ENCODE measurements at places on chromosomes 11 and 22. TPM values are rescaled to one million over a fixed set of nuclear protein-coding genes. Genes with fewer than 3 reads are reported as not detected.

MYOD1 gene
- not detected for total RNA-seq

- no peak overlapping the region for H3K4me3 ChIP-seq
- H3K27me3 ChIP-seq = no peaks in the 10 kb centered on the region
- H3K27ac ChIP-seq = no peak overlapping the region
- DNase-seq = no peak
- peaks cover 22% of the 10 kb centered on the region for H3K4me1 ChIP-seq
Measured at GRCh38 chr11:36453678-36454077, 56.4 kb downstream of the TRAF6 start.

DNA sequence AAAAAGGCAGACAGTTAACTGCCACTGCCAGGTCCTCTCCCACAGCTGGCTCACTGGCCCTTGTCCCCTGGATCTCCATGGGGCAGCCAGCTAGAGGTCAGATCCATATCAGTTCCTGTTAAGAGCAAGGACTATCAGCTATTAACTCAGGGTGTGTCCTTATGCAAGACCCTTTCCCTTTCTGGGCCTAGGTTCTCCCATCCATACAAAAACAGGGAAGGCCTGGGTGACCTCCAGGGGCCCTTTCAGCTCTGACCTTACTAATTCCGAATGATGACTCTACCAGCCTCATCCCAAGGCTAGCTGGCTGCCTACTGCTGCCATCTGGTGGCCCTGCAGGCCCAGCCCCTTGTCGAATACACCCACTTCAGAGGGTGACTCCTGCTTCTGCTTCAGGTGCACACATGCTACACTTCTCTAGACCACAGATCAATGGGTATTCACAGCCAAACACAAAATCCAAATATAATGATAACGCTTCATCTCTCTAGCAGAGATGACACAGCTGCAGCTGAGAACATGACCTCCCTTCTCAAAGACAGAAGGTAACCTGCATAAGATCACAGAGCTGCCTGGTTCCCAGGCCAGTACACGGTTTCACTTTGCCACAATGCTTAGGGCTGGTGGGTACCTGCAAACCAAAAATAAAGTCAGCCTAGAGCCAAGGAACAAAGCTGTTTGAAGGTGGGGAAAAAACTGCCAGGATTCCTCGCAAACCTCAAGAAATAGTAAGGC is 34.1 kb downstream of the SERGEF start:
- H3K27ac ChIP-seq = no peak overlapping the region
- H3K36me3 ChIP-seq = peaks cover 14% of the 10 kb centered on the region

ACR gene
- total RNA-seq = not detected

ABCC8 gene
- not detected for total RNA-seq

GRCh38 chr22:40367342-40367741 is 3.1 kb upstream of the SGSM3 start:
- no peak overlapping the region for H3K4me3 ChIP-seq
- peaks cover 12% of the 10 kb centered on the region for H3K4me1 ChIP-seq
- peaks cover 38% of the 10 kb centered on the region for H3K36me3 ChIP-seq
- H3K27me3 ChIP-seq = no peaks in the 10 kb centered on the region
- no peak for DNase-seq

- H3K4me1 ChIP-seq = no peaks in the 10 kb centered on the region
- no peak for DNase-seq
- no peaks in the 10 kb centered on the region for H3K36me3 ChIP-seq
- H3K27me3 ChIP-seq = peaks cover 7% of the 10 kb centered on the region
- no peak overlapping the region for H3K4me3 ChIP-seq
- H3K27ac ChIP-seq = no peak overlapping the region
Measured at GRCh38 chr11:15841931-15842740, 514.2 kb downstream of the SOX6 start.

GRCh38 chr22:39932166-39932565 is 28.0 kb upstream of the TMA7B start:
- no peak for DNase-seq
- no peak overlapping the region for H3K27ac ChIP-seq
- H3K4me1 ChIP-seq = peaks cover 55% of the 10 kb centered on the region
- no peak overlapping the region for H3K4me3 ChIP-seq
- H3K27me3 ChIP-seq = no peaks in the 10 kb centered on the region

- H3K4me1 ChIP-seq = no peaks in the 10 kb centered on the region
- H3K36me3 ChIP-seq = peaks cover 1% of the 10 kb centered on the region
- no peak overlapping the region for H3K4me3 ChIP-seq
- no peak for DNase-seq
Measured at GRCh38 chr22:44164031-44164430, 16.7 kb upstream of the PARVG start.

- peaks cover 7% of the 10 kb centered on the region for H3K4me1 ChIP-seq
- peaks cover 43% of the 10 kb centered on the region for H3K27me3 ChIP-seq
- H3K36me3 ChIP-seq = no peaks in the 10 kb centered on the region
- peak overlapping the region; percentile 69 for H3K4me3 ChIP-seq
- peak; percentile 64 for DNase-seq
- H3K27ac ChIP-seq = no peak overlapping the region
Measured at GRCh38 chr11:8018484-8019313, 31.6 kb downstream of the EIF3F start.
